ENCODE measurements at places on chromosomes 7 and 10. TPM values are rescaled to one million over a fixed set of nuclear protein-coding genes. Genes with fewer than 3 reads are reported as not detected.

The TRPV6 gene
- not detected for total RNA-seq

The MINDY4 gene
- 6.7 TPM for total RNA-seq

The CAMK2B gene
- not detected for total RNA-seq

The TMEM229A gene
- total RNA-seq = not detected

The CYP26C1 gene
- 0.12 TPM for total RNA-seq

The TRIM50 gene
- not detected for total RNA-seq

The CCDC7 gene
- total RNA-seq = 8.7 TPM

The MYO3A gene
- total RNA-seq = not detected

The PDGFA gene
- 20.4 TPM for total RNA-seq
